ENCODE measurements at places on chromosomes 2 and 18.

- peaks cover 6% of the 10 kb centered on the region for H3K36me3 ChIP-seq
- no peak for DNase-seq
- H3K4me1 ChIP-seq = peaks cover 37% of the 10 kb centered on the region
- peak overlapping the region; percentile 88 for H3K27ac ChIP-seq
These were observed 477 bp upstream of the WDCP start for GRCh38 chr2:24047703-24048033.

DNA sequence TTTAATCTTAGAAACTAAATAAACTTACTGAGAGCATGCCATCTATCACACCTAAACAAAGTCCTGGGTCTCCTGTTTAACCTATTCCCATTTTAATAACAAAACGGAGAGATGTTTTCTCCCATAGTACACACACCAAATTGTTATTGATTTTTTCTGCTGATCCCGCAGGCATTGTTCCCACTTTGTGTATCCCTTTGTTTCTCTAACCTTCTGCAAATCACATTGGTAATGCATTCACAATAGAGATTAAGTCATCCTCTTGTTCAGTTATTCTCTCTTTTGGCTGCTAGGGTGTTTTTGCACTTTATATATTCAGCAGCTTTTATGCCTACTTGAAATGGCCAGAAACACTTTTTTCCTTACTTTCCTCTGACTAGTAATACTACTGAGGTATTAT, 1071.9 kb upstream of the CDH2 start:
- no peak overlapping the region for H3K27ac ChIP-seq
- H3K4me1 ChIP-seq = no peaks in the 10 kb centered on the region
- H3K36me3 ChIP-seq = no peaks in the 10 kb centered on the region
- H3K27me3 ChIP-seq = no peaks in the 10 kb centered on the region
- DNase-seq = no peak

- no peak overlapping the region for H3K4me3 ChIP-seq
- H3K4me1 ChIP-seq = no peaks in the 10 kb centered on the region
- no peak overlapping the region for H3K27ac ChIP-seq
These were observed 59.8 kb upstream of the PTH2R start for GRCh38 chr2:208346756-208347155.

GRCh38 chr18:38695559-38696280, 1130.1 kb upstream of the CELF4 start:
- H3K36me3 ChIP-seq = no peaks in the 10 kb centered on the region
- no peak overlapping the region for H3K27ac ChIP-seq
- H3K27me3 ChIP-seq = no peaks in the 10 kb centered on the region

DNA sequence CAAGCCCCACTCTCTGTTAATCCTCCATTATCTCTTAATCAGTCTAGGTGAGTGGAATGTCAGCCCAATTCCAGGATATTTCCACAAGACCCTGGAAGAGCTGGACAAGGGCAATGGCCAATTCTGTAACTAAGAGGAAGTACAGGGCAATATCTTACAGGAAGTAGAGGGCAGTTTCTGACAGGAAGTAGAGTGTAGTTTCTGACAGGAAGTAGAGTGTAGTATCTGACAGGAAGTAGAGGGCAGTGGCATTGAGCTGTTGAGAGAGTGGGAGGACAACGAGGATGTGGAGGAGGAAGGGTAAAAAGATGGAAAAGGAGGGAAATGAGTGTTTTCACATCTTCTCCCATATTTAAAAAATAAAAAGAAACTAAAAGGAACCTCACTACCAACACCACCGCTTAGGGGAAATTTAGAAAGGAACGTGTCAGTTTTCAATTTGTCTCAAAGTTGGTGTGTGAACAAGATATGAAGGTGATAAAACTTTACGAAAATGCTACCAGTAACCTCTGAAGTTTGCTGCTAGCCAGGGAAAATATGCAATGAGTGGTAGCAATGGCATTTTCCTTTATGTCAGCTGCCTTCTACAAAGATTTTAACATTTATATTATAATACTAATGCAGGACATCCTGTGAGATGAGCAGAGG, 430.9 kb upstream of the HNRNPA3 start:
- H3K36me3 ChIP-seq = peaks cover 25% of the 10 kb centered on the region
- H3K27ac ChIP-seq = peak overlapping the region; percentile 80
- H3K4me3 ChIP-seq = no peak overlapping the region
- peak; percentile 25 for DNase-seq

DNA sequence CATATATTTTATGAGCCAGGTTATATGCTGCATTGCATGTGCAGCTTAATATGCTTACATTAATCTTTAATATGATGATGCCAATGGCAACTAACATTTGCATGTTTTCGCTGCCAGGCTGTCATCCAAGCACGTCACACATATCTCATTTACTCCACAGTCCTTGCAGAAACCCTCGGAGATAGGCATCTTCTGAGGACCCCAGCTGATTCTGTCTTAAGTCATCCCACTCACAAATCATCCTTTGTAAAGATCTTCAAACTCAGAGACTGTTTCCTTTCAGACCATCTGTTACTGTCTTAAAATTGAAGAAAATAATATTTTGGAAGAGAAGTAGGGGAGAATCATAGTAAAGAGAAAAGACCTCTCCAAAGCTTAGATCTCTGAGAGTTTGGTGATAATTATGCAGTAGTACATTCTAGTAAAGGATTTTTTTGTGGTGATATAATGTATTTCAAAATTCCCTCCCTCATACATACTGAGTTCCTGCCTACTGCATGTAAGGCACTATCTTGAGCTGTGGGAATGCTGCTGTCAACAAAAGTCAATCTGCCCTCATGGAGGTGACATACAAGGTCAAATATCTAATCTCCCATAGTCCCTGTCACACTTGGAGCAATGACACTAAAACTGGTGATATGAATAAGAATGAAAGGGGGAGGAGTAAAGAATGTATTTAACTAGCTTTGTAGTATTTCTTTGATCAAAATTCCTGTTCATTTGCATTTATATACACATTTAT, 11.0 kb downstream of the ITGA4 start:
- no peak overlapping the region for H3K27ac ChIP-seq
- no peak for DNase-seq
- H3K27me3 ChIP-seq = no peaks in the 10 kb centered on the region
